Nucleus accumbens (tissue), 56 donors: ENCODE measurements at places on chromosomes 13 and 19.

DNA sequence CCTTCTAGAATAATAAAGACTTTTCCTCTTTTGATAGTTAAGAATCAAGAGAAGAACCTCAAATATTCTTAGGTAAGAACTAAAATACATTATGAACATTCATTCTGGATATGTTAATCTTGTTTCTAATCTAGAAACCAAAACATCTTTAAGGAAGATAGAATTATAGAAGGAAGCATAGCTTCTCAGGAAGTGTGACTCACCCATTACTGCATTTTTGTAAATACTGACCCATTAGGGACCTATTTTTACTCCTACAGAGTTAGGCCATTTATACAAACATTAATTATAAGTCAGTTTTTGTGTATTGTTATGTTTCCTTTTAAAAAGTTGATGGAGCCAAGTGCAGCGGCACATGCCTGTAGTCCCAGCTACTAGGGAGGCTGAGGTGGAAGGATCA is 147.1 kb downstream of the NUFIP1 start:
- no peak for DNase-seq

- no peak for DNase-seq
Measured at GRCh38 chr19:47390533-47391488, 28.5 kb downstream of the MEIS3 start.

GRCh38 chr13:103022336-103022735 is 43.9 kb downstream of the SLC10A2 start:
- no peak for DNase-seq

DNA sequence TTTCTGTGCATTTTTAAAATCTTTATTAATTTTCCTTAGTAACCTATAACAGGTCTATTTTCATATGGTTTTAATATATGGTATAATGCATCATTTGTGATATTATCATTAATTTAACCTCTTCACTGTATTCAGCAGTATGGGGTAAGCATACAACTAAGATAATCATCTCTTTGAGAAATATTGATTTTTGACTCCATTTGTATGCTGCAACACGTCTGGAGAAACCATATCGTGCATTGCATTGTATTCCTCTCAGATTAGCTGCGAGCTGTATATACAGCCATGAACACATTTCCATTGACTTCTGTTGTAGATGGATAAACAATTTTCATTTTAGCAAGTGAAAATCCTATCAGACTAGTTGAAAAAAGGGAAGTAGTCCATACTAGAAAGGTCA is 2275.8 kb upstream of the PCDH20 start:
- no peak for DNase-seq

DNA sequence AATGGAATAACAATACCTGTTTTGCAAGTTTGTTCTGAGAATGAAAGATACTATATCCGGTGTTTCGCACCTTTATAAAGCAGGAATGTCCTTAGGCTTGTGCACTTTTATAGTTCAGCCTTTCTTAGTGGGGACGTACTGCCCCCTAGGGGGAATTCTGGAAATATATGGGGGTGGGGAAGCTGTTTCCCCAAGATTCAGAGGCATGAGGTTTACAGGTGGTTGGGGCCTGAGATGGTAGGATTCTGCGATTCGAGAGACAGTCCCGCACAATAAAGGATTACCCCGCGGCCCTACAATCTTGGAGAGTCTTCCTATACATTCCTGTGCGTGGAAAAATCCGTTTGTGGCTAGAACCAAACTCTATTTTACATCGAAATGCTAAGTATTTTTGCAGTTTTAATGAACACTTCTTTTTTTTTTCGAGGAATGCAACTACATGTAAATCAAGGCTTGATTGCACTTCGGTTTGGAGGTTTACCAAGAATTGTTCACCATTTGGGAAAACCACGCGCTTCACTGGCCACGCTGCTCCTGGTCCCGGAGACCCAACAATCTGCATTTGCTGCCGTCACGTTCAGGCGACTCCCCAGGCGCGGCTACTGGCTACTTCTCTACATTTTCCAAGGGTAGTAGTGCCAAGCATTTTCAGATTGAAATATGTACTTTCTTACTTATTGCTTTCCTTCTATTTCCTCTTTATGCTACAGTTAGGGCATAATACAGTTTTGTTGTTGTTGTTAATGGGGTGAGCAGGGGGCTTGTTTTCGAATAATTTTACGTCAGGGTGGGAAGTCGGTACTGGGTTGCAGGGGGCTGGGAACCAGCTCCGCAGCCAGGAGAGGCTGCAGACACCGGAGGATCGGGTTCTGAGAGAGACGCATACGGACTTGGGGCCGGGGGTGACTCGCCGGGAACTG is 830 bp downstream of the NEK5 start:
- no peak for DNase-seq
